ENCODE measurements at places on chromosomes 2 and 18.

GRCh38 chr2:226427538-226428307 is 371.9 kb downstream of the IRS1 start:
- DNase-seq = no peak

DNA sequence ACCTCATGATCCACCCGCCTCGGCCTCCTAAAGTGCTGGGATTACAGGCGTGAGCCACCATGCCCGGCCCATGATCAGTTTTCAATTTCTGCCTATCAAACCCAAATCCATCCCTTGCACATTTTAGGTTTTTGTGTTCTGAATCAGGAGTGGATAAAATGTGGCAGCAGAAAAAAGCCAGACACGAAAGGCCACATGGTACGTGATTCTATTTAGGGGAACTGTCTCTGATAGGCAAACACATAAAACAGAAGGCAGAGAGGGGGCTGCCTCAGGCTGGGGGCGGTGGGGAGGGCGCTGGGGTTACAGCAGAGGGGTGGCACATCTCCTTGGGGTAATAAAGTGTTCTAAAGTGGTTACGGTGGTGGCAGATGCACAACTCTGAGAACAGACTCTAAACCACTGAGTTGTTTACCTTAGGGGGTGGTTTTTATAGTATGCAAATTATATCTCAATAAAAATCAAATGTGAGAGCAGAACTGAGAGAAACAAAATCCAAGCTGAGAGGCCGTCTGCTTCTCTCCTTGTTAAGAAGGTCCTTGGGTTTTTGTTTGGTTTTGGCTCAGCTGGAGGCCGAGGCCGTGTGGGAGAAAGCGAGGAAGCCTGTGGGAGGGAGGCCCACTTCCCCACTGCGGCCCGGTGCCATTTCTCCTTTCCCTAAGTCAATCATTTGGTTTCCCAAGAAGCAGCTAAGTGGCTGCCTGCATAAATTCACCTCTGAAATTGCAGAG is 78.0 kb downstream of the SOWAHC start:
- no peak for DNase-seq

GRCh38 chr2:127293386-127293747 is 577 bp downstream of the ERCC3 start:
- no peak for DNase-seq

- no peak for DNase-seq
These were observed 147.6 kb downstream of the CDCA7 start for GRCh38 chr2:173502296-173502695.

GRCh38 chr2:120563616-120564015 is 172.1 kb upstream of the GLI2 start:
- no peak for DNase-seq

DNA sequence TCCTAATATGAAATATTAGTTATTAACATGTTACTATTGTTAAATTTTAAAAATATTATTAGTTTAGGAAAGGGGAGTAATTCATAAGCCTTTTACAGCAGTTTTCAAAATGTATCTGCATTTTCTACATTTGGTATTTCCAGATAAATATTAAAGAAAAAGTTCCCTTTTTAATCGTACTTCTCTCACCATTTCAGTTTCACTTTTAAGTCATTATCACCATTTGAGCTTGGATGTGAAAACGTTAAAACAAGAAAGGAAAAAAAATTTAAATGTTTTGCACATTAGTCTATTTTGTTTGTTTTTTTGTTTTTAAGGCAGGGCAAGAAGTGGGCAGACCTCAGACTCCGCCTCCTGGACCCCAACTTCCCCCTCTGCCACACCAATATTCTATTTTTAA is 3.3 kb upstream of the SRSF7 start:
- no peak for DNase-seq

GRCh38 chr18:31438402-31438801 is 9.1 kb upstream of the DSG3 start:
- no peak for DNase-seq

DNA sequence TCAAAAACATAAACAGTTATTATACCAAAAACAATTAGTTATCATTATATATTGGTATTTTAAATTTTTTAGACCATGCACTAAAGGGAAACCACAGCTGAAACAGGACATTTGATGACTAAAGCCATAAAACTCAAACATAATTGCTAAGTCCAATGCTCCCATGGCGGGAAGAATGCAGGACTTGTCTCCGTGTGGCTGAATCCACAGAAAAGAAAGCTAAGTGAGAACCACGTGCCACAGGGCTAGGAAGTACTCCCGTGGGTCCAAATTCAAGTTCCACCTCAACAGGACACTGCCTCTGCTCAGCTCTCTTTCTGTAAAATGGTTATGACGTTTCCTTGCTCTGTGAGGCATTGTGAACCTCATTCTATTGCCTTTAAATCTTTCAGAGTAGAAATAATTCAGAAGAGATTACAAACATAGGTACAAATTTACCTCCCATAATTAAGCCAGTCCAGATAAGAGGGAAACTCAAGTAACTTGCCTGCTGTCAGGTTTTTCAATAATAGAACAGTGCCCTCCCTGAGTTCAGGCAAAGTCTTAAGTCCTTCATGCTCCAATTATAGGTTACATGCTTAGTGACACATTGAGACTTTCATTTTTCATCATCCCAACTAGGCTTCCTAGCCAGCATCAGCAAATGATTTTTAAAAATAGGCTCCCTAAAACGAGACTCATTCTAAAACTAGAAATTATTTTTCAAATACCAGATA is 36.7 kb downstream of the FTCDNL1 start:
- no peak for DNase-seq

GRCh38 chr2:11179196-11179595 is 23.9 kb downstream of the SLC66A3 start:
- DNase-seq = no peak

DNA sequence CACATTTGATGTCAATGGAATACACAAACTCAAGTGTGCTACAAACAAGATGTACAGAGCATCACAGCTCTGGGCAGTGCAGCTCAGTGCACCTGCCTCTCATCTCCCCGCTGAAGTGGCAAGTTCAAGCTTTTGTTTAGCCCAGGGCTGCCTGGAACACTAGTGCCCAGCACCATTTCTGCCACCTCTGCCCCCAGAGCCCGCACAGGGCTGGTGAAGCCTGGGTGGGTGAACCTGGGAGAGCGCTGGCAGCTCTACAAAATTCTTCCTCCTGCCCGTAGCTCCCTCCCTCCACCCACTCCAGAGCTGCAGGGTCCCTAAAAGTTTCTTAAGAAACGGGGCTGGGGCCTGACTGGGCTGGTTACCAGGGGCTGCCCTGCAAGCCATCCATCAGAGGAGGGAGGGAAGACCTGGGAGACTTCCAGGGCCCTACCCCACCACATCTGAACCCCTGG is 1.5 kb downstream of the HES6 start:
- no peak for DNase-seq

DNA sequence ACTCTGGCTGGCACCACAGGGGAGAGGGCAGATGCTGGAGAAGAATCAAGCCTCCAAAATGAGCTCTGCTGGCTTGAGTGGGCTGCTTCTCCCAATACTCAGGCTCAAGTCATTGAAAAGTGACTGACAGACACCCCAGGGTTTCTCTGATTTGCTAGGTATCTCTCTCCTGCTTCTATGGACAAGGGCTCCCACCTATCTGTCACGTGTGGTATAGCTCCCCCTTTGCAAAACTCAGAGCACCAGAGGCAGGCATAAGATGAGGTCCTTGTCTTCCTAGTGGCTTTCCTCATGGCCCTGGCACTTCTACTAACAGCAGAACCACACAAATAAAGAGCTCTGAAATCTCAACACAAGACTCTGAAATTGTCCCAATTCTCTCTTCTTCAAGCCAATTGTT is 105.2 kb downstream of the GALNT14 start:
- no peak for DNase-seq

- DNase-seq = no peak
These were observed 46.1 kb upstream of the SH3BP4 start for GRCh38 chr2:234905547-234906265.

- no peak for DNase-seq
These were observed 22.8 kb upstream of the DAW1 start for GRCh38 chr2:227848586-227848985.

GRCh38 chr18:42564761-42565160 is 550.7 kb downstream of the RIT2 start:
- no peak for DNase-seq

GRCh38 chr2:134146620-134147019 is 107.3 kb upstream of the MGAT5 start:
- no peak for DNase-seq

DNA sequence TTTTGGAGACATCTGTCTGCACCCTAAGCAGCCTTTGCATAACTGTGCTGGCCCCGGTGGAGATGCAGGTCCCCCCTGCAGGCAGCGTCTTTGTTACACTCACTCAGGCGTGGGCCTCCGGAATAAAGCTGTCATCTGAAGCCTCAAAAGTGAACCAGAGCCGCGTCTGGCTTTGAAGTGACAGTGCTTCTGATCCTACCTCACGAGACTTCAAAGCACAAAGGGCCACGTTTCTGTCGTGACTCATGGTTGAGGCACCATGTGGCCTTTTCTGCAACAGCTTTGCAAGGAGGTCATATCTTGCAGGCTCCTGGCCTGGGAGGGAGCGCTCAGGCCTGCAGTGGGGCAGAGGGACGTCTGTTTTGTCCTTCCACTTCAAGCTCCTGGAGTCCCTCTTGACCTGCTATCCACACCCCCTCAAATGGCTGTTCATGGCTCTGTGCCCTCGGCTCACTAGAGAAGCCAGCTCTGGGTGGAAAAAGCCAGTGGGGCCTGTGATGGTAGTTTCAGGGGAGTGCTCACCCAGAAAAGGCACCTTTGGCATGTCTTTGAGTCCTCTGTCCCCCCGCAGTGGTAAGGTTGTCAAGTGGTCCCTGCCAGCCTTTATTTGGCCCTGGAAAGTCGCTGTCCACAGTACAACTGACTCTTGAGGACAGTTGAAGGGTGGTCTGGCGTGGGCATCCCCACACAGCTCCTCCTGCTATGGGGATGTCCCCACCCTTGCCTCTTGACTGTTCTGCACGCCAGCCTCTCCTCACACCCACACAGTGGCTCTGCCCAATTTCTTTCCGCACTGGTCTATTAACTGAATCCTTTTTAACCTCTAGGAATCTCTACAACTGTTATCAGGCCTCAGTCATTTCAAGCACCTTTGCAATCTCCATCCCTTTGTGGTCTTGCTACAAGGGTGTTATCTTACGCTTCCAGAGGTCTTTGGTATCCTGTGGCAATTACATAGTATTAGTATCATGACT is 19.3 kb downstream of the GPR55 start:
- DNase-seq = no peak

- no peak for DNase-seq
These were observed 262.0 kb upstream of the PIK3C3 start for GRCh38 chr18:41693008-41693407.

DNA sequence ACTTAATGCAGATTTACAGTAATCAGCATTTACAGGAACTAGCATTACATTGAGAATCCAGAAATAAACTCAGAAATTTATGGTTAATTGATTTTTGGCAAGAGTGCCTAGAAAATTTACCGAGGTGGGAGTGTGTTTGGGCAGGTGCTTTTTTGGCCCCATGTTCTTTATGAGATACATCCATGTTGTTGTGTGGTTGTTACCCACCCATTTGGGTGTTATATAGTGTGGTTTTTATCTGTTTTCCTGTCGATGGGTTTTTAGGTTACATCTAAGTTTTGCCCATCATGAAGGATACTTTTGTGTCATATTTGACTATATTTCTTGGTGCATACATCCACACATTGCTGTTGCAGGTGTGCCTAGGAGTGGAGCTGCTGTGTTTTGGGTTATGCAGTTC is 82.0 kb downstream of the ATP9B start:
- no peak for DNase-seq

DNA sequence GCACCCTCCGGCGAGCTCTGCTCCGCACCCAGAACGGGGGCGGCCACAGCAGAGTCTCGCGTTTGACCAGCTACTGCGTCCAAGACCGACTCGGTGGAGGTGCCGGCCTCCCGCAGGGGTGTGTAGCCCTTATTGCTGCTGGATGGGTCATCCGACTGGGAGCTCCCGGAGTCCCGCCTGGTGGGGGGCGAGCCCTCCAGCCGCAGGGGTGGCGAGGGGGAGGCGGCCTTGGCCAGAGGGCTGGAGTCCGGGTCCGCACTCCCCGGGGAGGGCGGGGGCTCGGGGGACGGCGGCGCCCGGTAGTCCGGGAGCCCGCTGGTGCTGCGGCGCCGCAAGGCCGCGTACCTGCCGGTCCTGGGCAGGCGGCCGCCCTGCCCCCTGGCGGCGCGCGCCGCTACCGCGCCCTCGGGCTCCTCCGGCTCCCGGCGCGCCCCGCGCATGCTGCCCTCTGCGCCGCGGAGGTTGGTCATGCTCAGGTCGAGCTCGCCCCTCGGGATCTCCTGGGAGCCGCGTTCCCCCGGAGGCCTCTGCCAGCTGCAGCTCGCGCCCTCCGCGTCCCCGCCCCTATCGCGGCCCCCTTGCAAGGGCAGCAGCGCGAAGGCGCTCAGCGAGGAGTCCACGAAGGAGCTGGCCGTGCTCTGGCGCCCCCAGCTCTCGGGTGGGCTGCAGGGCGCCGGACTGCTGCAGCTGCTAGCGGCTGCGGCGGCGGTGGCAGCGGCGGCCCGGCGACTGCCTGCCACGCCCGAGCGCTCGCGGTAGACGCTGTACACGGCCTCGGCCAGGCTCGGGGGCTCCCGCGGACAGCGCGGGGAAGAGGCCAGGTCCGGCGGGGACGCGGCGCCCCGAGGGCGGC is 4.8 kb downstream of the TMEM200C start:
- no peak for DNase-seq

DNA sequence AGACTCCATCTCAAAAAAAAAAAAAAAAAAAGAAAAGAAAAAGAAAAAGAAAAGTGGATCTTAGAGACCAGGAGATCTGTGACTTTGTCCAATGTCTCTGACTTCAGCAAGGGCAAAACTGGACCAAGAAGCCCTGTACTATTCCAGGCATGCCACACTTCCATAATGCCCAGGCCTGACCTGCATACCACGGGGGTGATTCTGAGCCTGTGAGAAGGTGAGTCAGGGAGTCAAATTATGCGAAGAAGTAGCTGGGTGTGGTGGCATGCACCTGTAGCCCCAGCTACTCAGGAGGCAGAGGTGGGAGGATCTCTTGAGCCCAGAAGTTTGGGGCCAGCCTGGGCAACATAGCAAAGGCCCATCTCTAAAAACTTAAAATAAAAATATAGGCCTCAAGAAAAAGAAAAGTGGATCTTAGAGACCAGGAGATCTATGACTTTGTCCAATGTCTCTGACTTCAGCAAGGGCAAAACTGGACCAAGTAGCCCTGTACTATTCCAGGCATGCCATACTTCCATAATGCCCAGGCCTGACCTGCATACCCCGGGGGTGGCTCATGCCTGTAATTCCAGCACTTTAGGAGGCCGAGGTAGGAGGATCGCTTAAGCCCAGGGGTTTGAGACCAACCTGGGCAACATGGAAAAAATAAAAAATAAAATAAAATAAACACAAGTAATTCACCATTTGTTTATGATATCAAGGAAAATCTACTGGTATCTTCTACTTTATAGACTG is 12.2 kb upstream of the PUM2 start:
- no peak for DNase-seq

DNA sequence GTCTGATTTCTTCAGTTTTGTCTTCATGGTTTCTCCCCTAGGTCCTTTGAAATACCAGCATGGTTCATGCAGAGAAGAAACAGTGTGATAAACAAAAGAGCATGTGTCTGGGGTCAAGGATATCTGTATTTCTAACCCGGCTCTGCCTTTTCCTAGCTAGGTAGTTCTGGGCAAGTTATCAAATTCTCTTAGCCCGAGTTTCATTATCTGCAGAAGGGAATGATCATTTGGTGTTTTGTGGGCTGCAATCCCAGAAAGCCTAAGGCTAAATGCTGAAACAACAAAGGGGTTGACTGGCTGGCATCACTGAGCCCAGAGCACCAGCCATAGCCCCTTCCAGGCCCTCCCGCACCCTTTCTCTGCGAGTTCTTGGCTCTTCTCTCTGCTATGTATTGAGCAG is 51.7 kb upstream of the DAPL1 start:
- DNase-seq = no peak
